ENCODE measurements at places on chromosomes 5 and 9.

DNA sequence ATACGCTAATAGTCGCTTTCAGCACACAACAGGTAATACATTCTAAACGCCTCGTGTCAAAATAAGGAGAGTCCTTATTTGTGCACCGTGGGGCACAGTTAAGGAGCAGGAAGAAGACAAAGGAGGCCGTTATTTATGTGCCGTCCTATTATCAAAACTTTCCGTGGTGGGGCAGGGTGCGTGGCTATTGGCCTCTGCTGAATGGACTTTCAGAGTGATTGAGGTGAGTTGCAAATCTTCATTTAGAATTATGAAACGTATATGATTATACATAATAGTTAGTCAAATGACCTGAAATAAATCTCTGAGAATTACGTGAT, 833 bp downstream of the C5orf24 start:
- no peak for DNase-seq

- DNase-seq, result no peak
These were observed 97.3 kb upstream of the DMRT1 start for GRCh38 chr9:744046-744712.

GRCh38 chr5:95384485-95385213, 6.5 kb upstream of the FAM81B start:
- DNase-seq, result no peak

- DNase-seq, result no peak
These were observed 183.7 kb downstream of the TAF11L14 start for GRCh38 chr5:17817990-17818389.

DNA sequence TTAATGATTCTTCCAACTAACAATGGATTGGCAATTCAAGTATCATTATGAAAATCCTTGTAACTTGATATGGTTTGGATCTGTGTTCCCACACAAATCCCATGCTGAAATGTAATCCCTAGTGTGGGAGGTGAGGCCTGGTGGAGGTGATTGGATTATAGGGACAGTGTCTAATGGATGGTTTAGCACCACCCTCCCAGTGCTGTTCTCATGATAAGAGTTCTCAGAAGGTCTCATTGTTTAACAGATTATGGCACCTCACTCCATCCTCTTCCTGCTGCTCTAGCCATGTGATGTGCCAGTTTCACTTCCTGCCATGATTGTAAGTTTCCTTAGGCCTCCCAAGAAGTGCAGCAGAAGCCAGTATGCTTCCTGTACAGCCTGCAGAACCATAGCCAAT, 1116.2 kb upstream of the EDIL3 start:
- DNase-seq, result no peak

DNA sequence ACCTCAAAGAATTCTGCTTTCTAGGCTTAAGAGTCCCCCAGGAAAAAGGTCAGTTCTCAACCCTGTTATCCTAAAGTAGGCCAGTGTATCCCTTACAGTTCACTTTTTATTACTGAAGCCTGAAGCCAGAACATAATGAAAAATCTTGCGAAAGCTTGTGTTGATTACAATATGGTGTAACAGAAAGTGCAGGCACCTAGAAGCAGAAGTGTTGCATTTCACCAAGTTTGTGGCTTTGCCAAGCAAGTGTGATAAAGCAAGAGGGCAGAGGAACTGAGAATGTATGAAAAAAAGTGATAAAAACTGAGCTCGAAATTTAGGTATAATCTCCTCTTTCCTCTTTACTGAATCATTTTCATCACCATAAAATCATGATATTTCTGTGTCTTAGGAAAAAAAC, 26.2 kb downstream of the AGTPBP1 start:
- no peak for DNase-seq

DNA sequence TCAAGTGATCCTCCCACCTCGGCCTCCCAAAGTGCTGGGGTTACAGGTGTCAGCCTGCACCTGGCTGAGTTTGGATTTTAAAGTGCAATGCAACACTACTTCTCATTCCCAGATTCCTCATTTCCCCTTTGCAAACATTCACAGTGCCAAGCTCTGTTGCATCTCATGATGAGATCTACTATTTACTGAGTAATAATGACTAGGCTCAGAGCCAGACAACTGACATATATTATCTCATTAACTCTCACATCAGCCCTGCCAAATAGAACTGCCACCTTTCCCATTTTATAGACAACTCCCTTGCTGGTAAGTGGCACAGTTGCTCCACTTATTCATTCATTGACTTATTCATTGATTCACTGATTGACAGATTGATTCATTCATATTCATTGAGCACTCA, 7.0 kb downstream of the PDE6A start:
- DNase-seq, result peak; percentile 74

- no peak for DNase-seq
These were observed 14.1 kb upstream of the CEP72 start for GRCh38 chr5:597871-598563.
